ENCODE measurements at places on chromosomes 5 and 9.
A peak's percentile ranks its signal among the peaks of the same experiment; 100 is the strongest.

- no peak for DNase-seq
Observed at GRCh38 chr5:68251386-68251785, 35.8 kb downstream of the PIK3R1 start.

GRCh38 chr5:74954919-74955318 is 88.7 kb upstream of the FAM169A start:
- DNase-seq, result no peak

GRCh38 chr5:35876454-35876853 is 19.8 kb downstream of the IL7R start:
- DNase-seq, result no peak

- no peak for DNase-seq
Observed at GRCh38 chr5:180470966-180471582, 23.1 kb upstream of the CNOT6 start.

- no peak for DNase-seq
Observed at GRCh38 chr5:7941692-7942091, 72.7 kb downstream of the MTRR start.

DNA sequence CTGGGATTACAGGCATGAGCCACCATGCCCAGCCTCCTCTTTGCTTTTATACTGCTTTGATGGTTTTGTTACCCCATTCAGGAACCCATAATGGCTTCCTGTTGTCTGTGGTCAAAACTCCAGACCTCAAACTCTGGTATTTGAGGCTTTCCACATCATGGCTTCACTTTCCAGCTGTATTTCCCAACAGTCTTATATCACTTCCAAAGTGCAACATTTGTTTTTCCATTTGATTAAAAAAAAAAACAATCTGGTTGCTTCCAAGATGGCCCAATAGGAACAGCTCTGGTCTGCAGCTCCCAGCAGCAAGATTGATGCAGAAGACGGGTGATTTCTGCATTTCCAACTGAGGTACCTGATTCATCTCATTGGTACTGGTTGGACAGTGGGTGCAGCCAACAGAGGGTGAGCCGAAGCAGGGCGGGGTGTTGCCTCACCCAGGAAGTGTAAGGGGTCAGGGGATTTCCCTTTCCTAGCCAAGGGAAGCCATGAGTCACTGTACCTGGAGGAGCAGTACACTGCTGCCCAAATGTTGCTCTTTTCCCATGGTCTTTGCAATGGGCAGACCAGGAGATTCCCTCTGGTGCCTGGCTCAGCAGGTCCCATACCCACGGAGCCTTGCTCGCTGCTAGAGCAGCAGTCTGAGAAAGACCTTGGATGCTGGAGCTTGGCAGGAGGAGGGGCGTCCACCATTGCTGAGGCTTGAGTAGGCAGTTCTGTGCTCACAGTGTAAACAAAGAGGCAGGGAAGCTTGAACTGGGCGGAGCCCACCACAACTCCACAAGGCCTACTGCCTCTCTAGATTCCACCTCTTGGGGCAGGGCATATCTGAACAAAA is 458.4 kb downstream of the KDM4C start:
- no peak for DNase-seq

GRCh38 chr5:156888520-156888919 is 38.4 kb downstream of the PPP1R2B start:
- DNase-seq, result no peak

DNA sequence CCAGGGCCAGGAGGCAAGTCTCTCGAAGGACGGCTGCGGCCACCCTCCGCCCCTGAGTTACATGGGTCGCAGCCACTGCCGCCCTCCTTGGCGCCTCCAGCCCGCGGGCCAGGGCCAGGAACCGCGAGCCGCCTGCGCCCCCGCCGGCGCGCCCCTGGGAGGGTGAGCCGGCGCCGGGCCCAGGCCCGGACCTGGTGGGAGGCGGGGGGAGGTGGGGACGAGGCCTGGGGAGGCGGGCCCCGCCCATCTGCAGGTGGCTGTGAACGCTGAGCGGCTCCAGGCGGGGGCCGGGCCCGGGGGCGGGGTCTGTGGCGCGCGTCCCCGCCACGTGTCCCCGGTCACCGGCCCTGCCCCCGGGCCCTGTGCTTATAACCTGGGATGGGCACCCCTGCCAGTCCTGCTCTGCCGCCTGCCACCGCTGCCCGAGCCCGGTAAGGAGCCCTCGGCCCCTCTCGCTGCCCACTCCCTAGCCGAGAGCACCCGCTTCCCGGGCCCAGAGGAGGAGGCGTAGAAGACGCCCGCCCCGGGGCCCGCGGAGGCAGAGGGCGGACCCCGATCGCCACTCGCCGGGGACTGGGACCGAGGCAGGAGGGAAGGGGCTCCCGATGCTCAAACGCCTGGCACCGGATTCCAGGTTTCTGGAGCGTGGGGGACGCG is at the start of gene ASS1:
ASS1 (plus strand) TSS at position 397 of the 657 bp plus-strand sequence. CDS start 7,268 bp downstream, outside the sequence.
- DNase-seq, result no peak

DNA sequence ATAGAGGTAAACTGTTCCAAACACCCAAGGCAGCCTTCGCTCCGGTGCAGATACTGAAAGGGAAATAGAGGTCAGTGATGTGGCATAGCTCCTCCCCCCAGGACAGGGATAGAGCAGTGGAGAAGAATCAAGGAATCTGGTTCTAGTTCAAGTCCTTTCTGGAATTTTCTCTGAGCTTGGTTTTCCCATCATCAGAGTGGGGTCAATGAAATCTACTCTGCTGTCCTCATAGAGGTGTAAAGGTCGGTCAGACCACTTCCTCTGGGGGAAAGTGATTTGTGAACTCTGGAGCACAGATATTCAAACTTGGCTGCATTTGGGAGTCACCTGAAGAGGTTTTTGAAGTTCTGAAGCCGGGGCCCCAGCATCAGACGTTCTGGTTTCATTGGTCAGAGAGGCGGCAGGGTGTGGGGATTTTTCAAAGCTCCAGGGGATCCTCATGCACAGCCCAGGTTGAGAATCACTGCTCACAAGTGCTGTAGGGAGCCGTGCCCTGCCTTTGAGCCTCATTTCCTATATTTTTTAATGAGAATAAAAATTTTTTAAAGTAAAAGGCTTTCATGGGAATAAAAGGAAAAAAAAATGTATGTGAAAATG is 105.7 kb upstream of the RAD23B start:
- DNase-seq, result no peak

- no peak for DNase-seq
Observed at GRCh38 chr5:1304033-1304432, 9.2 kb upstream of the TERT start.

DNA sequence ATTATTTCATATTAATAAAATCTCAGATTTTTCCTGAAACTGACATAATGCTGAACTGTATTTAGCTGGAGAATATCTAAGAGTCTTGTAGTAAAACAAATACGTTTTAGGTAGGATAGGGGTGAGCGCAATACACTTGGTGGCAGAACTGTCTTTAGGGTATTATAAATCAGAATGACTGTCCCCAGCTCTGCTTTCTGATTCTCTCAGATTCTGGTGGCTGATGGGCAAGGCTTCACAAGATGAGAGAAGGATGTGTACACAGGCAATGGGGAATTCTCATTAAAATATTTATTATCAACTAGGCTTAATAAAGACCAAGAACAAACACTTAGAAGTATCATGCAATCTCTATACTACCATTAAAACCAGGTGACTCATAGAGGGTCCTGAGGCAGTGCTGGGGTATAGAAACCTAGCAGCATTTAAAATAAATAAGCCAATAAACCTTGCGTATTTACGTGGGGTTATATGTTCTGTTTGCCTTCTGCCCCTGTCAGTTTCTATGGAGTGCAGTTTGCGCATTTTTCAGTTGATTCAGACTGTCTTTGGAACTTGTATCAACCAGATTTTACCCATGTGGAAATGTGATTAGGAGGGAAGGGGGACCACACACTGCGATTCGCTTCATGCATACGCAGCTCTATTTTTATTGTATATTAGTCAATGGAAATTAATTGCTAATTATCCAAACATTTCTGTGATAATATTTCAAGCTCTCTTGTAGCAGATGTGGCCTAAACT is 1150.7 kb upstream of the WWC1 start:
- DNase-seq, result no peak

GRCh38 chr9:69371001-69371400 is 46.0 kb downstream of the ENTREP1 start:
- no peak for DNase-seq

DNA sequence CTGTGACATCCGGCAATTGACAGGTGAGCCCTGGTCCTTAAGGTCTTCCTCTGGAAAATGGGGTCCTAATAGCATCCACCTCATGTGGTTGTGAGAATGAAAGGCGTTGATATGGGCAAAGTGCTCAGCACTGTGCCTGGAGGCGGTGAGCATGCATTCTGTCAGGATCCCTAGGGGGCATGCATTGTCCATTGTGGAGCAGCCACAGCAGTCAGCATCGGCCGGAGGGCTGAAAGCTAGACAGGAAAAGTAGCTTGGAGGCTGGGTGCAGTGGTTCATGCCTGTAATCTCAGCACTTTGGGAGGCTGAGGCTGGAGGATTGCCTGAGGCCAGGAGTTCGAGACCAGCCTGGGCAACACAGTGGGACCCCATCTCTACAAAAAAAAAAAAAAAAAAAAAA is 122.2 kb downstream of the LHX2 start:
- no peak for DNase-seq

- DNase-seq, result no peak
Observed at GRCh38 chr5:146173597-146173996, 8.9 kb downstream of the LARS1 start.

GRCh38 chr9:16866587-16866986 is 3.9 kb downstream of the BNC2 start:
- no peak for DNase-seq

DNA sequence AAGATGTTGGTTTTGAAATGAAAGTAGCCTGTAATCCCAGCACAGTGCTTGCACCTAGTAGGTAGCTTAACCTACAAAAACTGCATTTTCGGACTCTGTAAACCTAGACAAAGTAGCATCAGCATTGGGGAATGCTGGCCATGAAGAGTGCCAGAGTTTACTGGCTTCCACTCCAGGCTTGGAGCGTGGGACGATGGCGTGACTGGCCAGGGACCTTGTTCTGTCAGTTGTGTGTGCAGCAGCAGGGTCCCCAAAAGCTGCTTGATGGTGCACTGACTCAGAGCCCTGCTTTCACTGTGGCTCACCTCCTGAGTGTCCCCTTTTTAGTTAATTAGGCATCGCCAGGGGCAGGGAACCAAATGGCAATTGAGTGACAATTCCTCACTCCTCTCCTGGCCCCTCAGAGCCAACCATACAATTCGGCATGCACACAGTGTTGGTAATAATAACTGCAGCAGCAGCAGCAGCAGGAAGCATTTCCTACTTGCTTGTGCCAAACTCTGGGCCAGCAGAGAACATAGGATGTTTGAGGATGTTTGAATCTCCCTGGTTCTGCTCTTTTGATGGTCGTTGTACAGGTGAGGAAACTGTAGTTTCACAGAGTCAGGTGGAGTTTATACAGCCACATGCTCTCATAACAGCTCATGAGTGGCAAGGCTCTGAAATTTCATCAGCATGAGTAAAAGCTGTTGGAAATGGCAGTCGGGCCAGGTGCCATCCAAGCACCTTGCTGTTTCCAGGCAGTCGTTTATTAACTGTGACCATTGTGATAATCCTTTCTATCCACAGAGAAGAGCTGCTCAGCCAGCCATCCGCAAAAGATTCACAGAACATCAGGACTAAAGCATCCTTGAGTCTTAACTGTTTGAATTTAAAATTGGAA is 4.2 kb downstream of the UBE2QL1 start:
- no peak for DNase-seq

- no peak for DNase-seq
Observed at GRCh38 chr9:36802201-36802920, 229.7 kb downstream of the MELK start.

GRCh38 chr9:21171351-21171750 is 4.9 kb upstream of the IFNA21 start:
- no peak for DNase-seq

- DNase-seq, result no peak
Observed at GRCh38 chr5:170353011-170353761, 36.0 kb downstream of the KCNMB1 start.

GRCh38 chr9:113707953-113708695 is 168.0 kb upstream of the ZNF618 start:
- DNase-seq, result no peak

- peak; percentile 89 for DNase-seq
Observed at GRCh38 chr9:129888293-129889121, 53.2 kb downstream of the USP20 start.

All from activated T-helper 1 cell treated with Interleukin-2 at 50 U/mL for 16 hours (primary cell).